ENCODE measurements at places on chromosomes 7 and 10.

DNA sequence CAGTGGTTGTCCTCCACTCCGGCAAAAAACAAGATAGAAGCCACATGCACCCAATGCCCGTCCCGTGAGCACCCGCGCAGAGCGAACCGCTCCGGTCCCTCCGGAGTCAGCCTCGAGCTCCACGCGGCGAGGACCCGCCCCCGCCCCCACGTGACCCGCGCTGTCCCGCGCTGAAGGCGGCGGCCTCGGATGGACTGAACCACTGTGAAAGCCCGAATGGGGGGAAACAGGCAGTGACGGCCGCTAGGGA, 766 bp upstream of the EIF3B start:
- H3K4me1 ChIP-seq: no peaks in the 10 kb centered on the region
- no peaks in the 10 kb centered on the region for H3K27me3 ChIP-seq

- no peaks in the 10 kb centered on the region for H3K36me3 ChIP-seq
- no peaks in the 10 kb centered on the region for H3K4me1 ChIP-seq
- no peaks in the 10 kb centered on the region for H3K27me3 ChIP-seq
- no peak overlapping the region for H3K27ac ChIP-seq
Observed at GRCh38 chr10:126964190-126964589, 59.0 kb downstream of the DOCK1 start.

GRCh38 chr10:112666094-112666493, 219.1 kb downstream of the VTI1A start:
- H3K27ac ChIP-seq: no peak overlapping the region
- peak; percentile 3 for DNase-seq
- H3K4me3 ChIP-seq: no peak overlapping the region

GRCh38 chr7:12550956-12551355, 19.6 kb upstream of the SCIN start:
- no peak overlapping the region for H3K27ac ChIP-seq
- no peaks in the 10 kb centered on the region for H3K27me3 ChIP-seq
- no peak overlapping the region for H3K4me3 ChIP-seq
- H3K36me3 ChIP-seq: no peaks in the 10 kb centered on the region

GRCh38 chr7:12635830-12636229, 51.6 kb upstream of the ARL4A start:
- no peaks in the 10 kb centered on the region for H3K27me3 ChIP-seq
- DNase-seq: peak; percentile 48
- H3K4me1 ChIP-seq: no peaks in the 10 kb centered on the region
- no peak overlapping the region for H3K27ac ChIP-seq
